Activated gamma-delta T cell (primary cell): ENCODE measurements at places on chromosomes 1 and 21.

DNA sequence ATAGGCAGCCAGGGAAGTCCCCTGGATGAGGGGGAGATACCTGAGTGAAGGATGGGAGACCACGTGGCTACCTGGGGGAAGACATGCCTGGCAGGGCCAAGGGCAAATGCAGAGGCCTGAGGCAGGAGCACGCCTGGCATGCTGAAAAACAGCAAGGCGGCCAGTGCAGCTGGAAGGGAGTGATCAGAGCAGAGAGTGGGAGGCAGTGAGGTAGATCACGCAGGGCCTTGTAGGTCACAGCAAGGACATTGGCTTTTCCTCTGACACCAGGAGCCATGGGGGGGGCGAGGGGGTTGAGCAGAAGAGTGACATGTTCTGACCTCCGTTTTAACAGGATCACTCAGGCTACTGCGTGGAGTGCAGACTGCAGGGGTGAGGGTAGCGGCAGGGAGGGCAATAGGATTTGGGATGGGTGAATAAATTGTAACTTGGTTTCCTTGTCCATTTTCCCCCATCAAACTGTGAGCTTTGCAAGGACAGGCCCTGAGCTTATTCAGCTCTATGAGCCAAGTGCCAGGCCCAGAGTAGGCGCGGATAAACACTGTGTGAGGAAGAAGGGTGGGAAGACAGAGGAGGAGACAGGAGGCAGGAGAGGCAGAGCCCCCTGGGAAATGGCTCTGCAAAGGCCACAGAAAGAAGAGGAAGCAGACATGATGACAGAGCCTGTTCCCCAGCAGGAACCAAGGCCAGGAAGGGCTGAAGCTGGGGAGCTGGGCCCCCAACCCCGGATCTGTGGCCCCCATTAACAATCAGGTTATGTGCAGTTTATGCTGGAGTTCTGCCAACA lies 16.6 kb downstream of the IFI6 start:
- DNase-seq = no peak

- DNase-seq = no peak
These were observed 80.2 kb downstream of the ADSS2 start for GRCh38 chr1:244371242-244372141.

GRCh38 chr1:27027575-27028250 lies 15.1 kb upstream of the TENT5B start:
- DNase-seq = no peak

GRCh38 chr1:193185901-193186731 lies at the start of gene B3GALT2:
Gene B3GALT2 (minus strand): TSS chr1:193186613. CDS start chr1:193181562, 5,051 bp downstream.
- no peak for DNase-seq

DNA sequence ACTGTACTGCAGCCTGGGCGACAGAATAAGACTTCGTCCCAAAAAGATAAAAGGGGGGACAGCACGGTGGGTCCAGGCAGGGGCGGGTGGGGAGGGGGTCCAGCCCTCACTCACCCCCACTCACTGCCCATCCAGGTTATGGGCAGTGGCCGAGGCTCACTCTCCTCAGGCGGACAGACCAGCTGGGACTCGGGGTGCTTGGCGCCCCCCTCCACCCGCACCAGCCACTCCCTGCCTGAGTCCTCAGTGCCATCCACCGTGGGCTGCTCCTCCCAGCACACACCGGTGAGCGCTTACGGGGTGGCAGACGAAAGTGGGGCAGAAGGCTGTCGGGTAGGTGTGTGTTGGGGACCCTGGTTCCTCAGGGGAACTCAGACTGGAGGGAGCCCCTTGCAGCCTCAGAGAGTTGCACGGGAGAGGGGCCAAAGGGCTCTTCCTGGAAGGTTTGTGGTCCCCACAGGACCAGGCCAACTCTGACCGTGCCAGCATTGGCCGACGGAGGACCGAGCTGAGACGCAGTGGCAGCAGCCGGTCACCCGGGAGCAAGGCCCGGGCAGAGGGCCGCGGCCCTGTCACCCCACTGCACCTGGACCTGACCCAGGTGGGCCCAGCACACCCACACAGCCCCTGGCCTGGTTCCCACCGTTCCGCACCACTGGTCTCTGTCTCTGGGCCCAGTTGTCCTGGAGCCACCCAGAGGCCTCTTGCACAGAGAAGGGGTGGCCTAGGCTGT lies 6.6 kb downstream of the PLEKHN1 start:
- DNase-seq = no peak

- no peak for DNase-seq
These were observed 29.9 kb upstream of the CTBS start for GRCh38 chr1:84603941-84604830.

- DNase-seq = no peak
These were observed 1.7 kb downstream of the CFAP74 start for GRCh38 chr1:2001773-2002411.
